ENCODE measurements at places on chromosomes 13 and 19. TPM values are rescaled to one million over a fixed set of nuclear protein-coding genes. Genes with fewer than 3 reads are reported as not detected.

The ZNF525 gene
- 4.7 TPM for polyA plus RNA-seq

The OR7D2 gene
- polyA plus RNA-seq, result not detected

The IGFLR1 gene
- 6.4 TPM for polyA plus RNA-seq

The RLN3 gene
- not detected for polyA plus RNA-seq

The KLK3 gene
- polyA plus RNA-seq, result not detected

The KCNN4 gene
- polyA plus RNA-seq, result 22.4 TPM

The B3GNT3 gene
- polyA plus RNA-seq, result 39.3 TPM

The KLF5 gene
- polyA plus RNA-seq, result 82.3 TPM

The NAXD gene
- 38.4 TPM for polyA plus RNA-seq

The CEACAM4 gene
- 0.92 TPM for polyA plus RNA-seq

The SIGLEC9 gene
- polyA plus RNA-seq, result 0.61 TPM

The ODAD3 gene
- 0.62 TPM for polyA plus RNA-seq

The KIR3DL2 gene
- not detected for polyA plus RNA-seq

The SIGLEC10 gene
- polyA plus RNA-seq, result 3.1 TPM

The PCP2 gene
- 4.3 TPM for polyA plus RNA-seq

The NLRP12 gene
- 0.06 TPM for polyA plus RNA-seq

The TMEM255B gene
- polyA plus RNA-seq, result 7.5 TPM

The ZNF90 gene
- 2.2 TPM for polyA plus RNA-seq

The DHDH gene
- not detected for polyA plus RNA-seq

The LRFN3 gene
- 2.0 TPM for polyA plus RNA-seq

The ZNF560 gene
- not detected for polyA plus RNA-seq

The SHANK1 gene
- 0.15 TPM for polyA plus RNA-seq

The ZNF700 gene
- 3.5 TPM for polyA plus RNA-seq

The CRB3 gene
- polyA plus RNA-seq, result 51.9 TPM
